ENCODE measurements at places on chromosomes 4 and X.

- peak; percentile 9 for DNase-seq
Measured at GRCh38 chr4:16120720-16121119, 36.9 kb upstream of the PROM1 start.

- DNase-seq: no peak
Measured at GRCh38 chrX:19725641-19726040, 161.8 kb downstream of the SH3KBP1 start.

DNA sequence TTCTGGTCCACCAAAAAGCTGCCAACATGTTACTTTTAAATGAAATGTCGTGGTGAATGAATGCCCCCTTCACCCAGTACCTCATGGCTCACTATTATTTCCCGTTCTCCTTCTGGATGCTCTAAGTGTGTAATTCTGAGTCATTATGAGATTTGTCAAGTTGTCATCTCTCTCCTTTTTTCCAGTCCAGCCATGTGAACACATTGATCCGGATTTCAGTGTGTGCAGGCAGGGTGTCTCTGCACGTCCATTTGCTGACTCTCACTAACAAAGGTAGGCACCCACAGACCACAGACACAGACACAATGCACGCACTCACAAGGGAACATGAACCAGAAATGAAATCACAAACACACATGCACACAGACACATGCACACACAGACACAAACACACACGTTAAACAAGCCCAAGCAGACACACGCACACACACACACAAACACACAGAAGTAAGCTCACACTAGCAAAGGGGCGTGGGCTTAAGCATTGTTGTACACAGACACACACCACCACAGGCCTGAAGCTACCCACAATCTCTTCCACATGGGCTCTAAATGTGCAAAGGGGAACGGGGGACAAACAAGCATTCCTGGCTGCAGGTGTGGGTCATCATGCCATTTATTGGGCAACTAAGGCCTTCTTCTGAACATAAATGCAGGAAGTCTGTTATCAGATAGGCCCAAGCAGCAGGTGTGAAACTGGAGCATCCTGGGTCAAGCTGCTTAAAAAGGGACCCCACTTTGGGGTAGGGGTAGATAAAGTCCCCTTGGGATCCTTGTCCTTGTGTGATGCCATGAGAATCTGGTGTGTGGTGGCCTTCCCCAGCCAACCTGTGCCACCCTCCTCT is 58.1 kb downstream of the NBDY start:
- DNase-seq: no peak

GRCh38 chrX:133412246-133412645 is 3.0 kb downstream of the GPC4 start:
- no peak for DNase-seq

DNA sequence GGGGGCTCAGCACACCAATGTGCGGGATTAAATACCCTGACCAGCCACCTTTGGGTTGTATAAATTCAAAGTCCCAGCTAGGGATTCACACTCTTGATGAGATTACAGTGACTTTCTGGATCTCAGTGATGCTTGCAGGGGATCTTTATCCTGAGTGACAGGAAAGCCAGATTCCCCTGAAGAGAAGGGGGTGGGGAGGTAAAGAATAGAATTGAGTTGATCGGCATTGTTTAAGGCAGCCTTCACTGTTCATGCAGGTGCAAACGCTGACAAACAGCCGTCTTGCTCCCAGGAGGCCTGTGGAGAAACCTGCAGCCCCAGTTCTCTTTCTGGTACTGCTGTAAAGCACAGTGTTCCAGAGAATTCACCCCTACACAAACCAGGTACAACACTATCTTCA is 19.0 kb downstream of the CXXC4 start:
- DNase-seq: no peak

DNA sequence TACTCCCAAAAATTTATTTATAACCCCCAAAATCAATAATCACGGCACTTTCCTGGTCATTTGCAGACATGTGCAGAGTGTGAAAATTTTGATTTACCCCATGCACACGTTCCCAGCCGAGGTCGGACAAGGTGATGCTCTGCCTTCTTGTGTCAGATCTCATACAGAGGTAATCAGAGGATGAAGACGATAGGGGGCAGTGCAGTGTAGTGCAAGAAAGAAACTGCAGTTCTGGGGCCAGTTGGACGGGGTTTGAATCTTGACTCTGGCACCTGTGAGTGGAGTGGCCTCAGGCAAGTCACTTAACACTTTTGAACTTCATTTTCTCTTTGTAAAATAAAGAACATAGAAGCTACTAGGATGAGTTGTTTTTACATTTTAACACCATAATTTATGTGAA is 88.4 kb downstream of the FRMPD3 start:
- DNase-seq: no peak

- no peak for DNase-seq
Measured at GRCh38 chr4:77393996-77394395, 211.6 kb upstream of the CXCL13 start.

DNA sequence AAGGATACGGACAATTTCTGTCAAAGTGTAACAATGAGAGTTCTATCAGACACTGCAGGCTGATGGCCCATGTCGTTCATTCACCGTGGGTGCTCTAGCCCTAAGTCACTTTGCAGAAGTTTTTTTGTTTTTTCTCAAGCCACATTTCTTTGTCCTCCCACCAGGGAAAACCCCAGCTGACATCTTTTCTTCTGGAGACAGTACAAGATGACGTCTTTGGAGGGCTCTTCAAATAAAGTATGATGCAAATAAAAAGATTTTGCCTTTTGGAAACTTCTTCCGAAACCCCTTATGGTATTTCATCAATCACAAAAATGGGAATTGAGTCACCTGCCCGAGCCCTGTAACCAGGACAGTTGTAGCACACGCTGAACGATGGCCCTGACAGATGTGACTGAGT is 73.2 kb downstream of the TRAPPC11 start:
- no peak for DNase-seq

GRCh38 chr4:41857226-41857641 is 78.0 kb upstream of the TMEM33 start:
- DNase-seq: no peak

Measured in CMK (cell line).